Activated CD8-positive, alpha-beta T cell treated with anti-CD3 and anti-CD28 coated beads for 36 hours (primary cell): ENCODE measurements at places on chromosomes 13 and 19.
A peak's percentile ranks its signal among the peaks of the same experiment; 100 is the strongest.

DNA sequence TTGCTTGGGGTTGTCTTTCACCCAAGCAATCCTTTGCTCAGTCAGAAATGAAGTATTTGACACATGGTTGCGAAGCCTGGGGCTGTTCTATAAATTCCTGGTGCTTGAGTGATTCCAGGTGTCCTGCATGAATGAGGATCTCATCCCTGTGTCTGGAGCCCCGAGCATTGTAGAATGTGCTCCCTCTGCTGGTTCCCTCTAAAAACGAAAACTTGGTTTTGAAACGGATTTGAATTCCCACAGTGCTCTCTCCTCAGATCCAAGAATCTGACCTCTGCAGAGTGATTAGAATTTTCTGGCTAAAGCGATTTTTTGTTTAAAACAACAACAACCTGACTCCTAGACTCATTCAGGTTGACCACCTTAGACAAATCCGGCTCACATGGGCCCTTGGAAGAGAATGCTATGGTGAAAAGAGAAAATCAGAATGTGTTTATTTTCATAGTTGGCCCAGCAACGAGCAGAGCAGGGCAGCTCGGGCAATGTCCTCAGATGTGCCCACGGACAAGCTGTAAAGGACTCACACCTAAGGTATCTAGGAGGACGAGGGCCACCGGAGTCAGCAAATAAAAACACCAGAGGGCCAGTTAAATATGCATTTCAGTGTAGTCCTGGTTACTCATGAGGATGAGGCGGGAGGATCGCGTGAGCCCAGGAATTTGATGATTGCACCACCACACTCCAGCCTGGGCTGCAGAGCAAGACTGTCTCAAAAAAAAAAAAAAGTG is 8.7 kb upstream of the ATP12A start:
- no peak for DNase-seq

DNA sequence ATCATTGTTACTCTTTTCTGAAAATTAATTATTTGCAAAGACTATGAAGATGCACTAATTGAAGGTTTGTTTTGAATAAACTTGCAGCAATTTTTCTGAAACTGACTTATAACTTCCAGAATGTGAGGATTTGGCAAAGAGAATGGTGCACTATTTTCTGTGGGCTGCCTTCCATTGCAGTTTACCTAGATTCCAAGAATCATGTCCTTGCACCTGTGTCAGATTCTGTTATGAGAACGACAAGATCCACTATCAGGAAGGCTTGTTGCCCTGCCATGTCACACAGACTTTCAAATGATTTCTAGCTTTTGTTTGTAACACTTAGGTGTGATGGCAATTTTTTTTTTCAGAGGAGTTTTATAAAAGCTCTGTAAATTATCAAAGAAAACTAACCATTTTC is 5.6 kb upstream of the SLAIN1 start:
- DNase-seq = no peak

DNA sequence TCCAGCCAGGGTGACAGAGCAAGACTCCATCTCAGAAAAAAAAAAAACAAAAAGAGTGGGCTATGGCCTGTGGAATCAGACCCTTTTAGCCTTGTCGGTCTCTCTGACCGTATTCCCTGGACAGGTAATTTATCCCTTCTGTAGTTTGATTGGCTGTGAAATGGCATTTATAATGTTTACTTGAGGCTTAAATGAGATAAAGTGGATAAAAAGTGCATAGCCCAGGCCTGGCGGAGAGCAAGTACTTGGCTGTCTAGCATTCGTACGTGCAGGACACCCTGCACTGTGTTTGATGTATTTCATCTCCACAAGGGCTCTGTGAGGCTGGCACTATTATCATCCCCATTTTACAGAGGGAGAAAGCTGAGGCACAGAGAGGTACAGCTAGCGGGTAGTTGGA is 7.0 kb downstream of the NTN5 start:
- no peak for DNase-seq

- DNase-seq = peak; percentile 20
Measured at GRCh38 chr19:30719189-30719998, 347.2 kb downstream of the ZNF536 start.

- DNase-seq = no peak
Measured at GRCh38 chr13:33218426-33218825, 67.1 kb downstream of the STARD13 start.

- no peak for DNase-seq
Measured at GRCh38 chr13:33132644-33133440, 116.6 kb downstream of the KL start.

DNA sequence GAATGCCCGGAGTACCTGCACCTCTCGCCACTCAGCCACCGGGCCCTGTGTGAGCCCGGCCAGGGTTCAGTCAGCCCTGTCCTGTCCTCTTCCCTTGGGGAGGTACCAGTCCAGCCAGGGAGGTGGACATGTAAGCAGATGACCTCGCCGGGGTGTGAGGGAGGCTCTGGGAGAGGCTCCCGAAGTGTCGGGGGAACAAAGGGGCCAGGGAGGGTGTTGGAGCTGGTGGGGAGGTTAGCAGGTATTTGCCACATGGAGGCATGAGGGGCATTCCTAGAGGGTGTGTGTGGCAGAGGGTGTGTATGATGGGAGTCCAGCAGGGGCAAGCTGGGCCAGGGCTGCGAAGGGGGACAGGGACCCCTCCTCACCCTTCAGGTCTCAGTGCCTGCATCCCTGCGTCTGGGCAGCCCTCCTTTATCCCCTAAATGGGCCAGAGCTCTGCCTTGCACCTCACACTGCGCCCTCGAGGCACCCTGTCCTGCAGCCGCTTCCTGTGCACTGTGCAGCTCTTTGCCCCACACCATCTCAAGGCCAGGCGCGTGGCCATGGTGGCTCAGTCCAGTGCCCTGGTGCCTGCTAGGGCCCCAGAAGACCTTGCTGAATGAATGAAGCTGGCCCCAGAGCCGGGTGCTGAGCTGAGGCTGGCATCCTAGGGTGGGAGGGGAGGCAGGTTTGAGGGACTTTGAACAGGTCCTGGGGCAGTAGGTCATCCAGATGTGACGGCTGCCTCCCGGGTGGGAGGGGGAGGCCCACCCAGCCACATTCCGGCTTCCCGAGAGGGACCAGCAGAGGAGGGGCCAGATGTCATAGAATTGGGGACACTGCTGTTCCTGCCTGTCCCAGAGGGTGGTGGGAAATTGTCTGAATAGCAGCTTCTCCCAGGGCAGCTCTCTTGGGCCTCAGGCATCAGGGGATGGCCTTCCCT is 3.1 kb downstream of the DDA1 start:
- no peak for DNase-seq

DNA sequence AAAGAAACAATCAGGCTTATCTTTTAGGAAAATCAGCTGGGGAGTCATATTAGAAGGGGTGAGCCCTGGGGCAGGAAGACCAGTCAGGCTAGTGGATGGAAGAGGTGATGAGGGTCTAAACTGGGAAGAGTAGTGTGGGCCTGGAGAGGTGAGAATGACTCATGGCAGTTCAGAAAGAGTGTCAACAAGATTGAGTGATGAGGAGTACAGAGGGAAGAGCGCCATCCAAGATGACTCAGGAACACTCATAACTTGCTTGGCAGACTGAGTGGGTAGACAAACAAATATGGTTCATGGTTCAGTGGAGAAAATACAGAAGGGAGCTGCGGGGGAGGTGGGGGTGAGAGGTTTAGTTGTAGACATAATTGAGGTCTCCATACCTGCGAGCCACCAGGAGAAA is 17.3 kb upstream of the CLDN10 start:
- peak; percentile 5 for DNase-seq

DNA sequence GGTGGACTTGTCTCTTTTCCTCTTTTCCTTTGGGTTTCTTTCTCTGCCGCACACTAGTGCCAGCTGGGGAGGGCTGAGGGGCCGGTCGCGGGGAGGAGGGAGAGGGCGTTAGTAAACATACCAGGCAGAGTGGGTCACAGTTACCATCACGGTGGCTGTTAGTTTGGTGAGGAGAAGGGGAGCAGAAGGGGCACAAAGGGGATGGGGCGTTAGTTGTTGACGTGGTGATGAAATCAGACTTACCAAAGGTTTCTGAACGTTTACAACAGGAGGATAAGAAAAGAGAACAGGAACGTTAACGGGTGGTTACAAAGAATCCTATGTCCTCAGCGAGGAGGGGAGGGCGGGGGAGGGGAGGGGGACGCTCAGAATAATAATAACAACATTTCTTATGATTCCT is 77.9 kb downstream of the PTPRS start:
- no peak for DNase-seq

DNA sequence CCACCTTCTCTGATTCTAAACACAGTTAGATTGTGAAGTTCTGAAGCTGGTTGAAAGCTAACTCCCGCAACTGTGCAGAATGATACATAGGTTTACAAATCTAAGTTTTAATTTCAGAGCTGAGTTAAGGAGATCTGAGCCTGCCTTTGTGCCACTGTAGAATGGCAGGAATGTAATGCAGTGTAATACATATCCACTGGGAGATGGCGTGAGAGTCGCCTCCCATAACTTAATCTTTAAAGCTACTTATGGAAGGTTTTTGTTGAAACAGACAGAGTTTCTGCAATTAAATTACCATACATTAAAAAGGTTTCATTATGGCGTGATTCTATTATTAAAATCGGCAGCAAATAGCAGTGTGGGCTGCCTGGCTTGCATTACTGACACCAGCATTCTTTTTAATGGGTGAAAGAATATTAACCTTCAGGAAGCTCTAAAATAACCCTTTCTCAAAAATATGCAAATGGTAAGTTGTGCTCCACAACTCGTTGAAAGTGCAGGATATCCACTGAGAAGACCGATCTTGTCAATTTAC is 257.4 kb downstream of the OLFM4 start:
- no peak for DNase-seq

DNA sequence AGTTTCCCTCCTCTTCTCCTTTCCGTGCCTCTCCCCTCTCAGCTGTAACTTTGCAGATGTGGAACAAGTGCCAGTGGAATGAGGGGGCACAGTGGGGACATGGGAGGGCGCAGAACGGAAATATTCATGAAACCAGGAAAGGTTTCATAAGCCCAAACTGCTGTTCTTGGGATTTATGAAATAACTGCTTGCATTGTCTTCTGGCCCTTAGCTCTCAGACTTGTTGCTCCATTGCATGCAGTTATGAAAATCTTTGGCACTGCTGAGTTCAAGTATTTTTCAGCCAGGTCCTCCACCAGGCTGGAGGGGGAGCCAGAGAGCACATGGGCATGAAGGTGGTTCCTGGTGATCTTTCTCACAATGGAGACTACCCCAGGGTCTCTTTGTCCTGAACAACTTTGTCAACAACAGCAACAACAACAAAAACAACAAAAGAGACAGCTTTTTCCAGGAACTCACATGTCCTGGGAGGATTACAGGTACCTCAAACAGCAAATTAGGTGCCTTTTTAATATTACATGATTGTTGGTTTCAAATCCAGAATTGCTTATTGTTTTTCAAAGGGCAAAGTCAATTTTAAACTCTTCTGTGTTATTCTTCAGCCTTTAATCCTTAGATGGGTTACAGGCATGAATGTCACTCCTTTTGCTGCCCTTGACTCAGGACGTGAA is 1.5 kb downstream of the RGCC start:
- DNase-seq = peak; percentile 81

DNA sequence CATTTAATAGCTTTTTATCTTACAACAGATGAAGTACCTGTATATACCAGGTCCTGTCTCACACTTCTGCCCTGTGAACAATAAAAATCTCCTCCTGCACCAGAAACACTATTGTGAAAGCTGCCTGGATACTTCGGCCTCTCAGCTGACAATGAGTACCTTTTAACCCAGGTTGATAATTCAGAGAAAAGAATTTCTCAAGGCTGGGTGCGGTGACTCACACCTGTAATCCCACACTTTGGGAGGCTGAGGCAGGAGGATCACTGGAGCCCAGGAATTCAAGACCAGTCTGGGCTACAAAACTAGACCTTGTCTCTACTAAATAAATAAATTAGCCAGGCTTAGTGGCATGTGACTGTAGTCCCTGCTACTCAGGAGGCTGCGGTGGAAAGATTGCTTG is 65.3 kb upstream of the TM9SF2 start:
- DNase-seq = peak; percentile 23

GRCh38 chr13:27549406-27549981 is 70.8 kb downstream of the LNX2 start:
- no peak for DNase-seq

GRCh38 chr13:74248477-74248876 is 114.3 kb upstream of the KLF12 start:
- no peak for DNase-seq

DNA sequence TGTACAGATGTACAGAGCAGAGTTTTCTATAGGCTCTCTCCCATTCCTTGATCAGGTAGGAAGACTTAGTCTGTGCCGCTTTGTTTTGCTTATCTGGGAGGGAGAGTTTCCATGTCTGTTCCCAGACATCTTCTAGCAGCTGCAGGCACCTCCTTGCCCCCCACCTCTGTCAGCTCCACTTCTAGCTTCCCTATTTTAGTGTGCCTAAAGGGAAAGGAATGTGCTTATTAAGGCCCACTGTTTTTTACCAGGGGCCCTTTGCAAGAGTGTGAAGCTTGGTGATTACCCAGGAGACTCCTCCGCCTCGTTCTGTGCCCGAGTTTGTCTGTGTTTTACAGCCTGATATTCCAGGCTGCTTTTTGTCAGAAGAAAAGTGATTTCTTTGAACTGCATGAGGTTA is 1984.4 kb downstream of the OLFM4 start:
- no peak for DNase-seq

- DNase-seq = no peak
Measured at GRCh38 chr19:39539165-39539517, 820 bp downstream of the EID2 start.

- DNase-seq = peak; percentile 84
Measured at GRCh38 chr13:30464496-30465342, 1.0 kb downstream of the HMGB1 start.

- peak; percentile 2 for DNase-seq
Measured at GRCh38 chr13:61880578-61881283, 465.1 kb upstream of the PCDH20 start.

DNA sequence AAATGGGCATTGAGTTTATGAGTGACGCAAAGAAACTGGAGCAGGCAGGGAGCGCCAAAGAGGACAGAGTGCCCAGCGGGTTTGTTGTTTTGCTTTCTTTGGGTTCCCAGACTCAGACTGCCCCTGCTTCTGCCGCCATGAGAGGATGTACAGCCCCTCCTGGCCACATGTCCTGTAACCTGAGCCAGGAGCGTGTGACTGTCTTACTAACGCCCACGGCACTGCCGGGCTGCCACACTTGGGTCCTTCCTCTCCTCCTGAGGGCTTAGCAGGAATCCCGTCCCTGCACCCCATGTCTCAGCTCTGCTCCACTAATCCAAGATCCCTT is 80.5 kb downstream of the GPR12 start:
- no peak for DNase-seq

DNA sequence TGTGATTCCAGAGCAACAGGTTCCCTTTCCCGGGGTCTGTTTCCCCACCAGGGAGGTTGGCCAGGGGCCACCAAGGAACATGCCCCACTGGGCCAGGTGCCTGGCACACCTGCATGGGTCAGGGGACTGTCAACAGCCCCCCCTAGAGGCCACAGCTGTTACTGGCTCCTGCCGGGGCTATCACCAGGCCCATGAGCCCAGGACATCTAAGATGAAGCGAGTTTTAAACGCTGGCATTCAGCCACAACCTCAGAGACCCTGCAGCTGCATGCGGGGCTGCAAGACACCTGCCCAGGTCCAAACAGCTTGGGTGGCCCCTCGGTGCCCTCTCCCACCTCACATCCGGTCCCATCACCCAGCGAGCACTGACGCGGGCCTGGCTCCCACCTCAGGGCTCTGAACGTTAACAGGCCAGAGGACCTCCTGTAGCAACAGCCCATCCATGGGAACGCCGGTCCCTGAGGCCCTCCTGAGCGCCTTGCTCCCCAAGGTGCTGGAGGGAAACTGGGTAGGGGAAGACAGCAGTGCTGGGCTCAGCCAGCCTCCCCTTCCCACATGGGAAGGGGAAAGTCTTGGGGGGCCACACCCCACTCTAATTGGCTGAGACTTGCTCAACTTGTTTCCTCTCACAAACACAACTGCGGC is 12.0 kb downstream of the KHSRP start:
- DNase-seq = peak; percentile 71

- DNase-seq = no peak
Measured at GRCh38 chr19:29988351-29988750, 46.3 kb downstream of the URI1 start.
